ENCODE measurements at places on chromosomes 5 and 9. TPM values are rescaled to one million over a fixed set of nuclear protein-coding genes. Genes with fewer than 3 reads are reported as not detected.

DNA sequence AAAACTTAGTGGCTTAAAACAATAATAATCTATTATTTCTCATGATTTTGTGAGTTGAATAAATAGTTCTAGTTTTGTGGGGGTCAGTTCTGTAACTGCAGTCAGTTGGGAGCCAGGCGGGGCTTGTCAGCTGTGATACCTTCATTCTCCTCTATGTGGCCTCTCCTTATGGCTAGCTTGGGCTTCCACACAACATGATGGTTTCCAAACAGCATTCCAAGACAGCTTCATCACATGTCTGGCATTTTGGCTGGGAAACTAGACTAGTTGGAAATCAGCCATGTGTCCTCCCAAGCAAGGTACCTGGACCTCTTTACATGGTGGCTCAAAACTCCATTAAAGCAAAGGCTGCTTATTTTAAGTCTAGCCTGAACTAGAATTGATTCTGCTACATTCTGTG, 61.4 kb upstream of the RANBP3L start:
- DNase-seq, result no peak

- no peak for DNase-seq
These were observed 85.9 kb upstream of the PARP8 start for GRCh38 chr5:50580506-50580905.

Gene CCNO
- polyA plus RNA-seq, result 0.28 TPM

Gene ACTBL2
- polyA plus RNA-seq, result not detected

Gene EIF4E1B
- not detected for polyA plus RNA-seq

GRCh38 chr5:28012538-28012937, 974.2 kb upstream of the CDH9 start:
- DNase-seq, result no peak

DNA sequence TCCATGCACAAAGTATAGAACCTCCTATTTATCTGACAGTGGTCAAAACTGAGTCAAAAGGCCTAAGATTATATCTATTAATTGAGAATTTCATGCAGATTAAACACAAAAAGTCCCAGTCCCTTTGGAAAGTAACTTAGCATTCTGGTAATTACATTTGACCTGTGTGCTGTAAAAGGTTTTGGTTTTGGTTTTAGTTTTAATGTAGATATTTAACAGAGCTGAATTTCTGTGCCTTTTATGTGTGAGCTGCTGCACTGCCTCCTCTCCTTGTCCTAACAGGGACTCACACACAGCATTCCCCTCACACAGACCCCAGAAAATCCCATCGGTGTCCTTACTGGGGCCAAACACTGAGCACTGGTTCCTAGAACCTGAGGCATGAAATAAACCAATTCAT, 31.0 kb upstream of the FSD1L start:
- no peak for DNase-seq

- peak; percentile 43 for DNase-seq
These were observed 59.6 kb upstream of the ADAMTS19 start for GRCh38 chr5:129400395-129400983.

- DNase-seq, result no peak
These were observed 79.4 kb downstream of the GAS1 start for GRCh38 chr9:86867804-86868313.

Gene RAB24
- 31.9 TPM for polyA plus RNA-seq

GRCh38 chr5:4128994-4129393, 533.4 kb downstream of the IRX1 start:
- peak; percentile 6 for DNase-seq

- DNase-seq, result peak; percentile 81
These were observed 38.0 kb upstream of the OSMR start for GRCh38 chr5:38807570-38808483.

- peak; percentile 33 for DNase-seq
These were observed 18.3 kb upstream of the CD180 start for GRCh38 chr5:67214707-67215447.

GRCh38 chr5:174693697-174694385, 30.5 kb upstream of the MSX2 start:
- no peak for DNase-seq

GRCh38 chr5:148825716-148826052, 727 bp upstream of the ADRB2 start:
- peak; percentile 70 for DNase-seq

Gene TLR4
- 5.1 TPM for polyA plus RNA-seq

- no peak for DNase-seq
These were observed 77.1 kb downstream of the PCSK5 start for GRCh38 chr9:75967556-75967955.

DNA sequence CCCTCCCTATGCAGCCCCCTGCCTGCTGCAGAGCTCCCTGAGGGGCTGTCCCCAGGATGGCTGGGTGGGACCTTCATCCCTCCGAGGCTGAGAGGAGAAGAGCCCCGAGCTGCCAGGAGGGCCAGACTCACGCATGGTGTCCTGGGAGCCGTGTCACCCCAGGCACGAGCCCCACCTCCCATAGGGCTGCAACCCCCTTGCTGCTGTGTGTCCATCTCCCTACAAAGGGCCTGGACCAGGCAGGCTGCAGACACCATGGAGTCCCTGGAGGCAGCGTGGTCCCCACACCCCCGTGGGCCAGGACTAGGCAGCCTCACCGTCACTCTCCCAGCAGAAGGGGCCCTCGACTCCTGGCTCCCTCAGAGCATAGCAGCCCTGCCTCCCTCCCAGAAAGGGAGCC, 11.2 kb upstream of the SEC16A start:
- no peak for DNase-seq

- DNase-seq, result peak; percentile 2
These were observed 132.3 kb upstream of the CDH12 start for GRCh38 chr5:22985446-22985845.

Gene MEIKIN
- polyA plus RNA-seq, result not detected

Gene SETD9
- 8.3 TPM for polyA plus RNA-seq

- peak; percentile 76 for DNase-seq
These were observed 10.1 kb downstream of the LHFPL2 start for GRCh38 chr5:78638423-78638822.

DNA sequence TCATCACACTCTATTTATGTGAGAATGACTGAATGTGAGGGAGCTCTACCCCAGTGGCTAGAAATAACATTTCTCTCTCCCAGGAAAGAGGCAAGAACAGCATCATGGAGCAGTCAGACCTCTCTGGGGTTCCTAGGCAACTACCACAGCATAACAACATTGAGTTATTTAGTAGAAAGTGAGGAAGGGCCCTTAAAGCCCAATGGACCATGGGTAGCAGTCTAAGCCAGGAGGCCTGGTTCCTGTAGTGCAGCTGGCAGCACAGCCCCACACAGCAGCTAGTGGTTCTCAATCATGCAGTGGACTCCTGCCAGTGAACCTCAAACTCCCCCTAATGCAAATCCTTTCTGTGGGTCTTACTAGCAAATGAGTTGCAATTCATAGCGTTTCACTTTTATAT, 55.3 kb downstream of the SPEF2 start:
- peak; percentile 29 for DNase-seq

Gene DDX41
- 53.5 TPM for polyA plus RNA-seq

DNA sequence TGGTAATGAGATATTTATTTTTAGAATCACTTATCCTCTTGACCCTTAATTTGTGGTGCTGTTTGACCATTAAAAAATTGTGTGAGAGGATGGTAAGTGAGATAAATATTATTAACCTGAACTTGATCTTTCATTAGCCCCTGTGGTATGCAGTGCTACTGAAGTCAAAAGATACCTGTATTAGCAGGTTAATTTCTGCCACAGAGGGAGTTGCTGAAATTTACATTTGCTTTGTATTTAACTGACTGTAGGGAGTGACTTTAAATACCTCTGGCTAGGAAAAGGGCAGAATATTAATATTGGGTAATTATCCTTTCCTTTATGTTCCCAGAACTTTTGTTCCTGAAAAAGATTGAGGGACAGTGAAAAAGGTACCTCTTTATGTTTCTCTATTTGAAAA, 133.6 kb downstream of the CHSY3 start:
- DNase-seq, result no peak

GRCh38 chr5:107831612-107832395, 161.1 kb upstream of the EFNA5 start:
- peak; percentile 14 for DNase-seq

Data from muscle of leg (tissue), 16 donors.